ENCODE measurements at places on chromosomes 5 and 9.

DNA sequence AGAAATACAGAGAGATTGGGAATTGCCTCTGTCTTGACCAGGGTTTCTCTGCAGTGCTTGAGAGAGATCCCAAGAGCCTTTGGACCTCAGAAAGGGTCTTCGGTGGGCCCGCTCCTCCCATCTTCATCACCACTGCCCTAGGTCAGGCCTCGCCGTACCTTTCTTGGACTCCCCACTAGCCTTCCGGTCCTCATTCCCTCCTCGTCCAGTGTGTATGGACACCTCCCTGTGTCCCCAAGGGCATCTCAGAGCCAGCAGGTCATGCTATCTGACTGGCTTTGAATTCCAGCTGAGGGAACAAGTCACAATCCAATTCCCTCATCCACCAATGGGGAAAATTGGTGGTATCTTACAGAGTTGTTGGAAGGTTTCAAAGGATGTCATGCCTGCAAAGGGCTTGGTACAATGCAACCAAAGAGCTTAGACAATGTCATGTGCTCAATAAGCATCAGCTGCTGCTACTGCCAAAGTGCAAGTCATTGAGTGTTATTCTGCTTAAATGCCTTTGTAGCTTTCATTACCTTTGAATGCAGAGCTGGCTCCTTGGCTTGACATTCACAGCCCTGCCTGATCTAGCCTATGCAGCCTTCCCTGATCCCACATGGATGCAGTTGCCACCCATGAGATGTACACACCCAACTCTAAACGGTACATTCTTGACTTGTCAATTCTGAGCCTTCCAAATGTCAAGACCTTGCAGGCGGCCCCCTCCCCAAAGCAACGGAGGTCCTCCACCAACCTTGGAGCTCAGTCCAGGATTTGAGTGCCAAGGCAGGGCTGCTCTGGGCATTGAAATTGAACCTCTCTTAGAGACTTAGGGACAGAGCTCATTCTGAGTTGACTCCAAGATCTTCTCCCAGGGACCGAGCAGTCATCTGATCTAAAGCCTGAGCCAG is 58.0 kb downstream of the HRH2 start:
- no peak for DNase-seq

DNA sequence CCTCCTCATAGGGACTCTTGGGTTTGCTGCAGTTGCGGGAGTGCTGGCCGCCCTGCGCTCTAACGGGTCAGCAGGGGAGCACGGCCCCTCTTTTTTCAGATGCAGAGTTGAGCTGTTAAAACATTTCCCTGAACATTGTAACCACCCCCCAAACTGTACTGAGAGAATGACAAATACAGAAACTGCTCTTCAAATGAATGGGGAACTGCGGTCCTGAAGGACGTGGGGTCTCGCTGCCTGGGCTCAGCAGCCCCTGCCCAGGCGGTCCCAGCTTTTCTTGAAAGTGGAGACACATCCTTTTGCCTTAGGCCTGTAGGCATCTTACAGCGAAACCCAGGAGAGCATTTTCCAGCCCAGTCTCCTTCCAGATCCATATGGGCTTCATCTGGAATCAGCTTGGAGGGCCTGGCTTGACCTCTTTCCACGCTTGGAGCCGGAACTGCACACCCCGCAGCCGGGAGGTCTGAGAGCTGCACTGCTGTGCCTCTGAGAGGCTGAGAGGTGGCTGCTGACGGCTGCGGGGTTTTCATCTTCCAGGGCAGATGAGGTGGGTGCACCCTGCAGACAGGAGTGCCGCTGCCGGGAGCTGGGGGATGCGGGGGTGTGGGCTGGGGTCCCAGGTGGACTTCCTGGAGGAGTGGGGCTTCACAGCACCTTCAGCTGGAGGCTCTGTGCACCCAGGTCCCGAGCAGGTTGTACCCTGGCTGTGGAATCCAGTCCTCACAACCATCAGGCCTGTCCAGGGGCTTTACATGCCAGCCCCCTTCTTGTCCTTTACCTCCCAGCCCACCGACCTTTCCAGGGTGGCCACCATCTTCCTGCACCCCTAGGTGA is 1.2 kb upstream of the AGPAT2 start:
- no peak for DNase-seq

GRCh38 chr9:123400926-123401503 is 45.0 kb downstream of the CRB2 start:
- DNase-seq = no peak

DNA sequence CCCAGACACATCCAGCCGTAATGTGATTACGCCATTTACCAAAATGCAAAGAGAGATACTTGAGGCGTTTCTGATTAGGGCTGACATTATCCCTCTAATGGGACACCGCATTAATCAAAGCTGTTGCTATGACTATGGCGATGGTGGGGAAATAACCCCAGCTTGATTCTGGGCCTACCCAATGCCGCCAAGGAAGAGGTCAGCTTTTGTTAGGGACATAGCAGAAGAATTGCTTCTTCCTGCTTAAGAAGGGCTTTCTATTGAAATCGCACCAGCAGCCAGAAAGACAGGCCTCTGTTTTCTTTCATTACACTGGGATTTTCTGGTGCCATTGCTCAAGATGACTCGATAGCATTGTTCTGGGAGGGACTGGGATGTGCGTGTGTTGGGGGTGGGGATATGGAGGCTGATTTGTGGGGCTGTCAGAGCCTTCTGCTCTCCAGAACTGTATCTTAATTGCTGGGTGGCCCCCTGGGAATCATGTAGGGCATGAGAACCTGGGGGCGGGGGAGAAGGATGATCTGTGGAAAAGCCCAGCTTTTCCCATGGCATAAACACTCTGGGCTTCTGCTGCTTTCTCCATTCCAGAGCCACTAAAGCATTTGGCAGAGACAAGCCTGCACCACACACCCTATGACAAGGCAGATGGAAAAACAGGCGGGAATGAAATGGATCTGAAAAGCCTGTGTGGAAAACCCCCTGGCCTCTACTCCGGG is 106.5 kb upstream of the RAD23B start:
- no peak for DNase-seq

- no peak for DNase-seq
These were observed 616.1 kb downstream of the DTWD2 start for GRCh38 chr5:118371973-118372831.

DNA sequence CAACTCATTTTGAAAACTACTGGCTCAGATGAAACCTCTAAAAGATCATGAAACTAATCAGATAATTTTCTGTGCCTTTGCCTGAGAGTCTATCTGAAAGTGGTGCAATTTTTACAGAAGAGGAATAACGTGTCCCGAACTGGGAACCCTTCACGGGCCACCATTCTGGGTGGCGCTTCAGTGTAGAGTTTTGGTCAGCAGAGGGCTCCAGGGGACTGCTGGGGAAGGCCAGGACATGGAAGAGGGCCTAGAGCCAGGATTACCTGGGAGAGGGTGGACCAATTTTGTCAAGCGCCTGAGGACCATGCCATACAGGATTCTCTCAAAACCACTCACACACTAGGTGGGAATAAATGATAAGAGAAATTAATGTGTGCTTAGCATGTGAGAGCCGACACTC is 49.7 kb upstream of the PLEKHG4B start:
- DNase-seq = no peak

GRCh38 chr5:14708551-14708950 is 44.0 kb downstream of the OTULIN start:
- DNase-seq = no peak

GRCh38 chr5:112024769-112025168 is 267.8 kb upstream of the NREP start:
- no peak for DNase-seq

GRCh38 chr5:82497242-82497641 is 219.1 kb upstream of the RPS23 start:
- no peak for DNase-seq

DNA sequence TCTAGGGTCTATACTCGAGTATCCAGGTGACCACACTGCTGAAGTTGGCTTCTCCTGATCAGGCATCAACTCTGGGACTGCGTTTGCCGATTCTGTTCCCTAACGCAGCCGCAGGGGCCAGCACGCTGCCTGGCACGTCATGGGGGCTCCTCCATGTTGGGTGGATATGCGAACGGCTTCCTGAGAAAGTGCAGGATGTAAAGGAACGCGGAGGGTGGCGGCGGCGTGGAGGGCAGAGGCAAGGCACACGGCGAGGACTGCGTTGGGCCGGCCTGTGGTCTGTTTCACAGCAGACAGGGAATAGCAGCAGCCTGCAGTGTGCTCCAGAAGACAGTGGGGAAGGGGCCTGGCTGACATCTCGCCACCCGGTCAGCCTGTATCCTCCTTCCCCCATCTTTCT is 3.8 kb downstream of the LCN10 start:
- DNase-seq = no peak

GRCh38 chr5:138504799-138505198 is 38.2 kb downstream of the ETF1 start:
- DNase-seq = no peak

DNA sequence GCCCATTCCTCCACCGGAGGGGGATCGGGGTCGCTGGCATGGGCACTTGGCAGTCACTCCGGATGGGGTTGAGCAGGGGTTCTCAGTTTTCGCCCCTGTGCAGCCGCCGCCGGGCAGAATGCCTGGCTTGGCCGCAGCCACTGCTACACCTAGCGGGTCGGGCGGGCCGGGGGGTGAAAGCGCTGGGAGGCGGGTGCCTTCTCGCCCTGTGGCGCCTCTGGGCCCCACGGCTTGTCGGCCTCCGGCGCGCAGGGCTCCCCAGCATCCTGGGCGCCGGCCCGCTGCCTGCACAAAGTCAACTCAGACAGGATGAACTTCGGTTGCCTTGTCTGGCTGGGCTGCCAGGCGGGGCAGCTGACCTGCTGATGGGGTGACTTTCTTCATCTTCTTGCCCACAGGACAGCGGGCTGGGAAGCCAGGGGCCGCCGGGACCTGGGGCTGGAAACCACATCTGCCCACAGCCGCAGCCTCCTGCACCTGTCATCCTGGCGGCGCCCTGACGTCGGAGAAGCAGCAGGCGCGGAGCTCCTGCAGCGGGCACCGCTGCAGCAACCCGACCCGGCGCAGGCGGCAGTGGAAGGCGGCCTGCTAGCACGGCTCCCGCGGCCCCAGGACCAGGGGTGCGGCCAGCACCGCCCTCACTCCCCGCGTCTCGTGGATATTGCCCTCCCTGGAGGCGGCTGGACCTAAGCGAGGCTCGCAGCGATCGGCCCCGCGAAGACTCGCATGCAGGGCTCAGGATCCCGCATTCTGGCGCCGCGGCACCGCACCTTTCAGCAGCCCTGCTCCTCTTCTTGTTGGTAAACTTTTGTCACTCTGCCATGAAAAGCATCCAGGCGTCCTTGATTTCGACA is 1.3 kb upstream of the ANKRD18A start:
- no peak for DNase-seq

DNA sequence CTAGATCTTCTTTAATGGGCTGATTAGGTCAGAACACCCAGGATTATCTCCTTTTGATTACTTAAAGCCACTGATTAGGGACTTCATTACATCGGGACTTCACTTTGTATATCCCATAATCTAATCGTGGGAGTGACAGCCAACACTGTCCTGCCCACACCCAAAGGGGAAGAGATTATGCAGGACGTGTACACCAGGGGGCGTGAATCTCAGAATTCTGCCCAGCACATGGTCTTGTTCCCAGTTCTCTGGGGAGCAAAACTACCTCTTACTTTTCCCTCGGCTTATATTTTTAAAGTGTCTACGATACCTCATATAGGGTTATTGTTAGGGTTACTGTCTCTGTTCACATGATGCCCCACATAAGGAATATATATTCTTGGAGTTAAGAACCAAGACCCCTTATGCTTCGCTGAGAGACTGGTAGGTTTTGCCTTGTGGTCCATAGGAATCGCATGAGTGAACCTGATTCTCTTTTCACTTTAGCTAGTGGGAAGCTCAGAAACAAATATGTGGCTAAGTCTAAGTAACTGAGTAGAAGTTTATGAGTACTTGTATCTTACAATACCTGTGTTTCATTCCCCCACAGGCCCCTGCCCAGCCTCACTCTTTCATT is 192.7 kb downstream of the GNA14 start:
- peak; percentile 78 for DNase-seq

GRCh38 chr5:10073441-10074104 is 176.1 kb downstream of the ATPSCKMT start:
- peak; percentile 29 for DNase-seq

DNA sequence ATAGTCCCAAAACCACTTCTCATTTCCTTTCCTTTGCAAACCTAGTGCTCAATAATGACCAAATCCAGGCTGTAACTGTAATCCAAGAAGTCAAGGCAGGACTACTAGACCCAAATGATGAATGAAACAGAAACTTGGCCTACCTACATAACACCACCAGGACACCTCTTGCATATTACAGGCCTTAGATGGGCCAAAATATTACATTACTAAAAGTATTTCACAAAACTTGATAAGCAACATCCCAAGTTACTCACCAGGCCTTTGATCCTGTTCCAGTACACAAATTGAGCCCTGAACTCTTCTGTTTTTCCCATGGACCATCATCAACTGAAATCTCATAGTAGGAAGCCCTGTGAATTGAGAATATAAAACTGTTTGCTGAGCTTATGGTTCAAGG is 34.8 kb downstream of the NADK2 start:
- no peak for DNase-seq

- no peak for DNase-seq
These were observed 225.2 kb downstream of the GAS1 start for GRCh38 chr9:86721843-86722705.

GRCh38 chr5:132209131-132209530 is 18.5 kb downstream of the P4HA2 start:
- DNase-seq = no peak

- no peak for DNase-seq
These were observed 76.5 kb upstream of the ALDH1A1 start for GRCh38 chr9:73029346-73029745.

GRCh38 chr5:141677415-141677814 is 4.6 kb downstream of the ARAP3 start:
- DNase-seq = peak; percentile 37

- no peak for DNase-seq
These were observed 11.2 kb downstream of the RXRA start for GRCh38 chr9:134337469-134337868.

DNA sequence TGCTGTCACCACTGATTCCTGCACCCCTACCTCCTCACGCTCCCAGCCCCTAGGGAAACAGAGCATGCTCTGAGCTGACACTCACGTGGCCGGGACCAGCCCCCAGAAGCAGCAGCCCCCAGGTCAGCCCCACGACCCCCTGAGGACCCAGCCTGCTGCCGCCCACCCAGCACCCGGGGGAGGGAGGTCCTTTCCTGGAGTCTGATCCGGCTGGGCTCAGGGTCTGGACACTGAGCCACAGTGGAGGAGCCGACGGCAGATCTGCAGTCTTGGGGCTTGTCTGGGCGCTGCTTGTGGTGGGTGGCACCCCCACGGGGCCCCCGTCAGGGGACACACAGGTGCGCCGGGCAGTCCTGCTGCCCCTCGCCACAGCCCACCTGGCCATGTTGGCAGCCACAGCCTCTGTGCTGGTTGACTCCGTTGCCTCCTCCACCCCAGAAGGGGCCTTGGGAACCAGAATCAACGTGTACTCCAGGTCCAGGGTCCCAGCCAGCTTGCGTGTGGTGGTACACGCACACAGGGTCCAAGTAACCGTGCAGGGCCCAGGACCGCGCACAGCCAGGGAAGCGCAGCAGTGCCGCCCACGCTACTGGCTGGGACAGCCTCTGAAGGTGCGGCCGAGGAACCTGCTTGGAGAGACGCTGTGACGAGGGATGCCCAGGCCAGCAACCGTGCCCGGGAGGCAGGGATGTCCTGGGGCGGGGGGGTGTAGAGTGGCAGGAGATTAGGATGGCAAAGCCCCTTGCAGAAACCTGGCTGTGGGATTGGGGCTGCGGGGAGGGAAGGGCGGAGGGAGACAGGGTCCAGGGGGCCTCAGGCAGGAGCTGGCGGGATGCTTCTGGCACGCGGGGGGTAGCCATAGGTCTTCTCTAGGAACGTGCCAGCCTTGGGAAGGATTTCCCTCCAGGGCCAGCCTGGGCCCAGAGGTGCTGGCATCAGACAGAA is 3.5 kb downstream of the DNLZ start:
- no peak for DNase-seq
